Upper lobe of left lung (tissue), 6 donors: ENCODE measurements at places on chromosomes 11 and 22. TPM values are rescaled to one million over a fixed set of nuclear protein-coding genes. Genes with fewer than 3 reads are reported as not detected.

The CATSPERZ gene
- total RNA-seq = not detected

The DLG2 gene
- 8.4 TPM for total RNA-seq

The TMEM25 gene
- 20.0 TPM for total RNA-seq

The TAF10 gene
- total RNA-seq = 60.8 TPM

The OR4C13 gene
- not detected for total RNA-seq

The TEAD1 gene
- 67.6 TPM for total RNA-seq

The MOV10L1 gene
- total RNA-seq = 0.47 TPM

The MMP27 gene
- not detected for total RNA-seq

The MAJIN gene
- not detected for total RNA-seq

The LRRC75B gene
- total RNA-seq = 11.6 TPM

The CBY1 gene
- 16.1 TPM for total RNA-seq

The SMIM35 gene
- not detected for total RNA-seq

The ZDHHC24 gene
- total RNA-seq = 24.8 TPM

The TEX54 gene
- total RNA-seq = not detected

The FAT3 gene
- total RNA-seq = 6.6 TPM

The PRRG4 gene
- 14.6 TPM for total RNA-seq

The ABTB2 gene
- total RNA-seq = 4.3 TPM

The OR4A16 gene
- not detected for total RNA-seq

The MYRF gene
- 147 TPM for total RNA-seq

The ANGPTL5 gene
- 0.09 TPM for total RNA-seq

The KDM4E gene
- total RNA-seq = not detected

The KRTAP5-7 gene
- total RNA-seq = not detected

The SCGB1C1 gene
- total RNA-seq = not detected

The SYT8 gene
- total RNA-seq = 20.1 TPM

The NRXN2 gene
- total RNA-seq = not detected

The NTM gene
- total RNA-seq = 151 TPM

The MMP8 gene
- total RNA-seq = 1.4 TPM

The SCN4B gene
- total RNA-seq = 5.5 TPM

The KCTD17 gene
- 24.3 TPM for total RNA-seq

The ACTN3 gene
- not detected for total RNA-seq

The HORMAD2 gene
- not detected for total RNA-seq

The UNC93B1 gene
- 99.4 TPM for total RNA-seq

The TMPRSS5 gene
- total RNA-seq = not detected

The OR2AG1 gene
- total RNA-seq = not detected
